ENCODE measurements at places on chromosomes 5 and 9.
A peak's percentile ranks its signal among the peaks of the same experiment; 100 is the strongest.

GRCh38 chr5:2740876-2741555 is 10.5 kb downstream of the IRX2 start:
- no peak for DNase-seq

GRCh38 chr5:146025114-146025680 is 80.2 kb downstream of the PLAC8L1 start:
- DNase-seq, result no peak

DNA sequence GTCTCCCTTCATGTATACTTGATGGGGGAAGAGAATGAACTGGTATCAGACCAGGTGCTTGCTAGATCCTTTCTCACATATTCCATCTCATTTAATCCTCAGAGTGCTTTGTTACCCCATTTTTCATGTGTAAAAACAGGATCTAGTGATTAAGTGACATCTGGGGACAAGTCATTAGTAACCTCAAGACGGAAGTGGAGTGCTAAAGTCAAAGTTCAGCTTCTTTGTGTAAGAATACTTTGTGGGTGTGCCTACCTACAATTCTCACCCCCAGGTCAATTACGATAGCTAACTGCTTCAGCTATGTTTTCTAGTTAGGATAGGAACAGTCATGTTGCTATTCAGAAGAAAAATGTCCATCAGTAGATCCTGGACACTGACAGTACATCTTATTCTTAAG is 3.1 kb upstream of the FAM120AOS start:
- no peak for DNase-seq

GRCh38 chr9:129836311-129837007 is 1.2 kb downstream of the USP20 start:
- DNase-seq, result peak; percentile 36

GRCh38 chr9:14027116-14027800 is 286.7 kb downstream of the NFIB start:
- DNase-seq, result no peak

- no peak for DNase-seq
These were observed 13.5 kb upstream of the NDFIP1 start for GRCh38 chr5:142095035-142095434.

DNA sequence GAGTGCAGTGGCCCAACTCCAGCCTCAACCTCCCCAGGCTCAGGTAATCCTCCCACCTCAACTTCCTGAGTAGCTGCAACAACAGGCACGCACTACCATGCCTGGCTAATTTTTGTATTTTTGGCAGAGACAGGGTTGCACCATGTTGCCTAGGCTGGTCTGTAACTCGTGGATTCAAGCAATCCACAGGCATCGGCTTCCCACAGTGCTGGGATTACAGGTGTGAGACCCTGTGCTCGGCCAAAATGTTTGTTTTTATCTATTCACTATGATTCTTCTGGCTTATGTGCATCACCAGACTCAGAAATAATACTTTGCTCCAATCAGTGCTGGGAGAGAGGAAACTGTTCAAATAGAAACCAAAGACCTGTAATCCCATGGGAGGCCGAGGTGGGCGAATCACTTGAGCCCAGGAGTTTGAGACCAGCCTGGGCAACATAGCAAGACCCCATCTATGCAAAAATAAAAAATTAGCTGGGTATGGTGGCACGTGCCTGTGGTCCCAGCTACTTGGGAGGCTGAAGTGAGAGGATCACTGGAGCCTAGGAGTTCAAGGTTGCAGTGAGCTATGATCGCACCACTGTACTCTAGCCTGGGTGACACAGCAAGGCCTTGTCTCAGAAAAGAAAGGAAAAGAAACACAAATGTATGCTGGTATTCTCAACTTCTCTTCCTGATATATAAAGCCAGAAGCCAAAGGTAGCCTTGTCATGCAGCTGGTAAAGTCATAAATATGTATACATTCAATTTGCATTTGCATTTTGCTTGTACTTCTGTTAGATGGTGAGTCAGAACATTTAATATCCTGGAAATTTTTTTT is 4.5 kb downstream of the PIP5K1B start:
- no peak for DNase-seq

DNA sequence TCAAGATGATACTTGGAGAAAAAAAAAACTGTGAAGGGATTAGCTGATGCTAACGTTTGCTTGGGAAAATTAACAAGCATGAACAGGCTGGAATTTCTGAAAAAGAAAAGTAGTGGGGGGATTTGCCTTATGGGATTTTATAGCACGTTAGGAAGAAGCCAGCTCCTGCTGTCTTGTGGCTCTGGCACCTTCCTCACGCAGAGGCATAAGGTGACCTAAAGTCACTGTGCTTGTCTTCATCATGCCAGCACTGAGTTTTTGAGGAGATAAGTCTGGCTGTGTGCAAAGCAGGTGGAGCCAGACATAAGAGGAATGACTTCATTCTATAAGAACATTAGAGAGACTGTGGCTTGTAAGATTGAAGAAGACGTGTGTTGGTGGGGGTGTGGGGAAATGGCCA is 94.4 kb upstream of the MAP1B start:
- no peak for DNase-seq

- no peak for DNase-seq
These were observed 36.9 kb downstream of the ADAMTS19 start for GRCh38 chr5:129496864-129497595.

DNA sequence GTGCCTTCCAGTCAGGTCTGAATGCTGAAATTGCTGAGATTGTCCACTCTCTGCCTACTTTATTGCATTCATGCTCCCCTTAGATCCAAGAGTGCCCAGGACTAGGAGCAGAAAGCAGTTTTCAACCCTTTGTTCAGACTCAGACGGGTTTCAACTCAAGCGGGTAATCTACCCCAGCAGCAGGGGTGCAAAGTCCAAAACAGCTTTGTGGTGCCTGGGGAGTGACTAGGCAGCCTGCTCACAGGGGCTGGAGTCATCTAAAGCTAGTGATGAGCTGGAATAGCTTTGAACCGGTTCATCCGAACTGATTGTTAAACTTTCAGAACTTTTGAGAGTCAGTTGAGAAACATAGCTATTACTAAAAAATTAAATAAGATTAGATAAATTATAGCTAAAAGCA is 71.0 kb upstream of the IQGAP2 start:
- DNase-seq, result no peak

GRCh38 chr9:450561-450960 is 235.9 kb downstream of the DOCK8 start:
- no peak for DNase-seq

GRCh38 chr5:119435436-119436132 is 16.7 kb upstream of the HSD17B4 start:
- peak; percentile 50 for DNase-seq

- DNase-seq, result no peak
These were observed 65.2 kb downstream of the MCCC2 start for GRCh38 chr5:71652349-71652748.

- DNase-seq, result no peak
These were observed 5.7 kb downstream of the CDO1 start for GRCh38 chr5:115810761-115811160.

- DNase-seq, result peak; percentile 13
These were observed 1.5 kb downstream of the PCSK1 start for GRCh38 chr5:96431376-96432187.

DNA sequence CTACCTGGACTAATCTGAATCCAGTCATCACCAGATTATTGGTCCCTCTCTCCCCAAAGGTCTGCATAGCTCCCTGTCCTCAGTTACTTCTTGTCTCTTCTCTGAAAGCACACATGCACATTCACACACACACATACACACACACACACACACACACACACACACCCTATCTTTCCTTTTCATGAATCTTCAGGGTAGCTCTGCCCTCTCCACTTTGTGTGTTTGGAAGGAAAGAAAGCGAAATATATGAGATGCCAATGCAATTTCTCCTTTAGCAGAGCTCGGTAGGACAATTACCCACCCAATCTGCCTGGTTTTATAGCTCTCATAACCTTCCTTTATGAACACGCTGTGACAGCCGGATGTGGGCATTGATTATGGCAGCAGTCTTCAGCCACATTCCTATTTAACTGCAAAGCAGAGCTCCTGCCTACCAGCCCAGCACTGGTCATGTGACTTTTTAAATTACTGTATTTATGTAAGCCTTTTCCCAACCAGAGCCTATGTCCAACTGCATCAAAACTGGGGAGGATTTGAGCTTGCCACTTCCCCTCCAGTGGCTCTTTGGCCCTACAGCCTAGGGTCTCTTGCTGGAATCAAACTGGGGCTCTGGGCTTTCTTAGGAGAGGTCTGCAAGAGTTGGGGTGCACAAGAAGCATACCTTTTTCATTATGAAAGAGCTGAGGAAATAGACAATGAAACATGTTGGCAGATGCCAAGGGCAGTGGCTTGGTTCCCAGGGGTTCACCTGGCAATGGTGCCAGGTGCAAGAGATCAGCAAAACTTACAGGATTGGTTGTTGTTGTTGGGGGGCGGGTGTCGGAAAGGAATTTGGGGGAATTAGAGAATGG is 20.8 kb upstream of the MATR3 start:
- no peak for DNase-seq

- DNase-seq, result no peak
These were observed 128.0 kb upstream of the GABRP start for GRCh38 chr5:170655476-170655875.

DNA sequence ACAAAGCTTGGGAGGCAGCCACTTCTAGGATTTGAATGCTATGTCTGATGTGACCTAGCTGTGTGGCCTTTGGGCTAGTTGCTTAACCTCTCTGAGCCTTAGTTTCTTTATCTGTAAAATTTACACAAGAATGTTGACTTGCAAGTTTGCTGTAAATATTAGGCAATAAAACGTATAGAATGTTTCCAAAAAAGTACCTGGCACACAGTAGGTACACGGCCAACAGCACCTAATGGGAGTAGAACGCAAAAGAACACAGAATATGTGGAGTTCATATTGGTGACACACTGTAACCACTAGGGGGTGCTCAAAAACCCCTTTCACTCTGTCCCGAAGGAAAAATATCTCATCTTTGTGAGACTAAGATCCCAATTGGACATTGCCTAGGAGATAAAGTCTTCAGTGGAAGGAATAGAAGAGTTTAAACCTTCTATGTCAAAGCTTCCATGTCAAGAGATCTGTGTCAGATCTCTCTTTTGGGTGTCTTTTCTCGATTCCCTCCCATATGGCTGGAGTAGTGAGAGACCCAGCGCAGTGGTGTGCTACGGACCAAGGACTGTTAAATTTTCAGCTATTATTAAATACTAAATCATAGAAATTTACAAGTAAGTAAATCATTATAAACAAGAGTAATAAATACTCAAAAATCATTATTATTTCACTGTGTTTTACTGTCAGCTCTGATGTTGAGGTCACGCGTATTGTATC is 145.4 kb upstream of the RAD23B start:
- peak; percentile 33 for DNase-seq

DNA sequence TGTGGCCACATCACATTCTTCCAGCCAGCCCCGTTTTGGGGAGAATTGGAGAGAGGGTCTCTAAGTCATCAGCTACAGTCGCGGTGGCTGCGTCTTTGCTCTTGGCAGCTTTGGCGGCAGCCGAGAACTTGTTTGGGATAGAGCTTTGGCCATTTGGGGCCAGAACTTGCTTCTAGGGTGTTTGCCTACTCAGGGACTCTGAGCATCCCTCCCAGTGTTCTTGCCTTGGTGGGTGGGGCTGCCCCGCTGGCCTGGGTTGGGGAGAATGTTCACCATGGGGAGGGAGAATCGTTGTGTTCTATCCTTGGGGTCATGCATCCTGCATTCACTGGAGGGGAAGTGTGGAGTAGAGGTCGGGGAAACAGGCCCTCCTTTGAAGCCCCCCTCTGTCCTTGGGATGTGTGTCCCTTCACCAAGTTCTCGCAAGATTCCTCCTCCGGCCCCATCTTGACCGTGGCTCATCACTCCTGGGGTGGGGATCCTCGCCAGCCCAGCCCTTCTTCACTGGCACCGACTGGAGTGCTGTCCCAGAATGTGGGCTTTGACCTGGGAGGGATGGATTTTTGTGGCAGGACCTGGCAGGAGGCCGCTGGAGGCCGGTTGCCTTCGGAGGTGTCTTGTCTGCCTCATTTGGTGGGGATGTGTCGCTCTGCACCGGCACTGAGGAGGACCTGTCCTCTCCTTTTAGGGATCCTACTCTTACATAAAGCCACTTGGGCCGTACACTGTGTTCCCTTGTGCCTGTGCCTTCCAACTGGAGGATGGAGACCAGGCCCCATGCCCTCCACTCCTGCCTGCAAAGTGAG is 3.5 kb downstream of the PHF2 start:
- no peak for DNase-seq

- DNase-seq, result no peak
These were observed 617.8 kb downstream of the PDE4D start for GRCh38 chr5:59275510-59276324.

- no peak for DNase-seq
These were observed 3.0 kb upstream of the PDLIM4 start for GRCh38 chr5:132254321-132254977.

- DNase-seq, result no peak
These were observed 24.6 kb downstream of the COL5A1 start for GRCh38 chr9:134666208-134666607.

- DNase-seq, result no peak
These were observed 413.5 kb upstream of the SMC2 start for GRCh38 chr9:103680581-103680980.

- no peak for DNase-seq
These were observed 63.4 kb downstream of the NR6A1 start for GRCh38 chr9:124707666-124708065.

- DNase-seq, result no peak
These were observed 73.8 kb upstream of the IFNE start for GRCh38 chr9:21555911-21556310.

- DNase-seq, result no peak
These were observed 200.1 kb downstream of the GADD45G start for GRCh38 chr9:89804766-89805531.

DNA sequence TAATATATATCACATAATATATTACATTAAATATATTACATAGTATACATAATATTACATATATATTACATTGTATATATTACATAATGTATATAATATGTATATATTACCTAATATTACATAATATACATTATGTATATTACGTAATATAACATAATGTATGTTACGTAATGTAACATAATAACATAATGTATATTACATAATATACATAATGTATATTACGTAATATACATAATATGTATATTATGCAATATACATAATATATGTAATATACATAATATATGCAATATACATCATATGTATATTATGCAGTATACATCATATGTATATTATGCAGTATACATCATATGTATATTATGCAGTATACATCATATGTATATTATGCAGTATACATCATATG is 19.1 kb downstream of the CYLC2 start:
- DNase-seq, result no peak

GRCh38 chr9:127509955-127510299 is 58.6 kb downstream of the LRSAM1 start:
- no peak for DNase-seq

DNA sequence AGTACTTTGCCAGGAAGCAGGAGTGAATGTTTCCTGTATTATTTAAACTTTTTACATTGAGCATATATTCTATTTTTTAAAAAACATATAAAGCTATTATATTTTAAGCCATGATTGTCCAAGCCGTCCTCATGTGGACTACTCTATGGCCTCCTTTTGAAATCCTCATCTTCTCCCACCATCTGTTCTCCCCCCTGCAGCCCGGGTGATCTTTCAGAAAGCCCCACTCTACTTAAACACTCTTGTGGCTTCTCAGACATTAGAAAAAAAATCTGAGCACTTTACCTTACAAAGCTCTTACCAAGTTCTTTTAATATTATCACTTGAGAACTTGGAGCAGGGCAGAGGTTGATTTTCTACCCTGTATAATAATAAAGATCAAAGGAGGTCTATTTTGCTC is 95.4 kb downstream of the CAVIN4 start:
- no peak for DNase-seq
